ENCODE measurements at places on chromosomes 13 and 19. TPM values are rescaled to one million over a fixed set of nuclear protein-coding genes. Genes with fewer than 3 reads are reported as not detected.

GRCh38 chr13:25241007-25241406 is 46.3 kb downstream of the MTMR6 start:
- no peaks in the 10 kb centered on the region for H3K27me3 ChIP-seq
- no peak for DNase-seq
- H3K4me3 ChIP-seq = no peak overlapping the region

GRCh38 chr19:402786-403185 is 6.2 kb downstream of the C2CD4C start:
- H3K27ac ChIP-seq = no peak overlapping the region
- H3K4me1 ChIP-seq = peaks cover 13% of the 10 kb centered on the region
- no peak overlapping the region for H3K4me3 ChIP-seq
- no peak for DNase-seq
- H3K27me3 ChIP-seq = peaks cover 5% of the 10 kb centered on the region

DNA sequence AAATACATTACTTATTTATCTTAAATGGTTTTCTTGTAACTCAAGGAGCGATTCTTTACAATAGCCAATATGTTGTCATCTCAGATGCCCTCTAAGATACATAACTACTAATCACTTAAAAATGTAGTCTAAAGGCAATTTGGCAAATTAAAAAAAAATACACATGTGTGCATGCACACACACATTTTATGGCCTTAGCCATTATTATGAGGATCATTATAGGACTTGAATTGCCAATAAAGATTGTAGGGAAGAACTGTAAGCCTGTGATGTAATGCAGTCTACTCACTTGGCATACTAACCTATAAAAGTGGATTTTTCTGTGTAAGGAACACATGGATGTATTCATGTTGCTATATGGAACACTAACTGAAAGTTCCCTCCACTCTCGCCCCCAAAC is 274.3 kb downstream of the SHISA2 start:
- DNase-seq = no peak

DNA sequence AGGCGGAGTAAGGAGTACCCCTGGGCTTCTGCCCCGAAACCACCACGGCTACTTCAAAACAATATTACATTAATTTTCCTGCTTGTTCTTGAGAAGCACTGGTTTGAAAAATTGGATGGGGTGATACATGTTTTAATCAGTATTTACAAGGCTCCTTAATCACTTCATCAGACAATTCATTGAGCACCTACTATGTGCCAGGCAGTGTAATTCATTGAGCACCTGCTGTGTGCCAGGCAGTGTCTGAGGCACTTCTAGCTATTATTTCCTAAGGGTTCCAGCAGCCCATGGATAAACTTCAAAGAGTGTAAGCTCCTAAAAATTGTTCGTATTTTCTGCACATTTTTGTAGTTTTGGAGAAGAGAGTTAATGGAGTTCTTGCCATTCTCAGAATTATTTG is 1.6 kb upstream of the GAS6 start:
- no peaks in the 10 kb centered on the region for H3K36me3 ChIP-seq
- H3K4me1 ChIP-seq = peaks cover 33% of the 10 kb centered on the region
- no peak overlapping the region for H3K27ac ChIP-seq
- DNase-seq = no peak
- H3K27me3 ChIP-seq = no peaks in the 10 kb centered on the region

DNA sequence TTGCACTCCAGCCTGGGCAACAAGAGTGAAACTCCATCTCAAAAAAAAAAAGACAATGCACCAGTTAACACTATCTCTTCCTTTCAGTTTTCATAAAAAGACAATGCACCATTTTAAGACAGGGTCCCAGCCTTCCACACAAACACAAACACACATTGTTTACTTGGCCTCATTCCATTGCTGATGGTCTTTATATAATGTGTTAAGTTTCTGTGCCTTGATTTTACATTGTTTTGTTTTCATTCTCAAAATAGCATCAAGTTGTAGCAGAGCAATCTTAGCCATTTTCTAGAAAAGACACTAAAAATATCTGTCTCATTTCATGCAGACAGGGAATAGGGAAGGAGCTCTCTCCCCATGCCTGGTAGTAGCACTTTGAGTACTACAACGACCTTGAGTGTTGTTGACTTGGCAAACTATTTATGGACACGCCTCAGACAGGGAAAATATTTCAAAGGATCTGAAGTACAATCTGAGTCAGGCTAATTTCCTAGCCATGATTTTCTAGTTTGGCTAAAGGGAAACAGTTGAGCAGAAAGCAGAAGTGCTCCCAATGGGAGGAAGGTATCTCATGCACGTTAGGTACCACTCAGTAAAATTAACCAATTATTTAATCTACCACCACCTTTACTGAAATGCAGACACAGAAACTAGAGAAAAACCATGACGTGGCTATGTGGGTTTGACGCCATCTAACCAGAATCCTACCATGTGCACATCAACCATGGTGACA is 120.6 kb downstream of the ABCC4 start:
- no peaks in the 10 kb centered on the region for H3K36me3 ChIP-seq
- H3K4me1 ChIP-seq = peaks cover 15% of the 10 kb centered on the region
- no peaks in the 10 kb centered on the region for H3K27me3 ChIP-seq
- no peak overlapping the region for H3K4me3 ChIP-seq

GRCh38 chr13:19605161-19605955 is 28.1 kb upstream of the MPHOSPH8 start:
- H3K4me1 ChIP-seq = peaks cover 14% of the 10 kb centered on the region
- no peak for DNase-seq
- no peaks in the 10 kb centered on the region for H3K27me3 ChIP-seq
- H3K4me3 ChIP-seq = no peak overlapping the region
- no peaks in the 10 kb centered on the region for H3K36me3 ChIP-seq
- H3K27ac ChIP-seq = no peak overlapping the region

- peak overlapping the region; percentile 53 for H3K27ac ChIP-seq
- DNase-seq = no peak
- H3K27me3 ChIP-seq = no peaks in the 10 kb centered on the region
- peaks cover 9% of the 10 kb centered on the region for H3K4me1 ChIP-seq
- H3K4me3 ChIP-seq = peak overlapping the region; percentile 87
- no peaks in the 10 kb centered on the region for H3K36me3 ChIP-seq
Measured at GRCh38 chr19:50510700-50511068, 307 bp downstream of the JOSD2 start.

DNA sequence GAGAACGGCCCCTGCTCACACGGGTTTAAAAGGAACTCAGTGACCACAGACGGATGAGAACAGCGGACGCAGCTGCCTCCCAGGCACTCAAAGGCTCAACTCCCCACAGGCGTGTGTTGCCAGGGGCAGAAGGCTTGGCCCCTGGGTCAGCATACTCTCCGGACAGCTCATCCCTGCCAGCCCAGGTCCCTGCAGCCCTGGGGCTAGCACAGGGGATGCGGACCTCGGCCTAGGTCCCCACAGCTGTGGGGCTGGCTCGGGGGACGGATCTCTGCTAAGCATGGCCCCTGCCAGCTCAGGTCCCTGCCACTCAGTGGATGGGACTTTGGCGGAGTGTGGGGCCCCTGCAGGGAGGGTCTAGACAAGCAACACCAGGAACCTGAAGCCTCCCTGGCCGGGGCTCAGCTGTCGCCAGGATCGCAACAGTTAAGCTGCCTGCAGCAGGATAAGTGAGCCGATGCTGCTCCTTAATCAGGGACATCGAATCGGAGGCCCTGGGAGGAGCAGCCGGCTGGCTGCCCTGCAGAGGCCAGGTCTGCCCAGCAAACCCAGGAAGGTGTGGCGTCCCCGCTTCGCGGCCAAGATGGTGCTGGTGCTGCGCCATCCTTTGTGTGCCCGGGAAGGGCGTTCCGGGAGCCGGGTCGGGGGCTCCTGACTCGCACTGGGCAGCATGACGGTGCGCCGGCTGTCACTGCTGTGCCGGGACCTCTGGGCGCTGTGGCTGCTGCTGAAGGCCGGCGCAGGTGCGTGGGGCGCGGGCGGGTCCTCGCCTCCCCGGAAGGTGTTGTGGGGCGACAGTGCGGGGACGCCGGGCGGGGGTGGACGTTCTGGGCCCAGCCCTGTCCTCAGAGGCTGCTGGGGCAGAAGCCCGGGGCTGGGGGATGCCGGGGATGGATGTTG is 32.5 kb downstream of the MCF2L start:
- H3K27ac ChIP-seq = peak overlapping the region; percentile 9
- no peak overlapping the region for H3K4me3 ChIP-seq
- DNase-seq = peak; percentile 80
- H3K27me3 ChIP-seq = no peaks in the 10 kb centered on the region

DNA sequence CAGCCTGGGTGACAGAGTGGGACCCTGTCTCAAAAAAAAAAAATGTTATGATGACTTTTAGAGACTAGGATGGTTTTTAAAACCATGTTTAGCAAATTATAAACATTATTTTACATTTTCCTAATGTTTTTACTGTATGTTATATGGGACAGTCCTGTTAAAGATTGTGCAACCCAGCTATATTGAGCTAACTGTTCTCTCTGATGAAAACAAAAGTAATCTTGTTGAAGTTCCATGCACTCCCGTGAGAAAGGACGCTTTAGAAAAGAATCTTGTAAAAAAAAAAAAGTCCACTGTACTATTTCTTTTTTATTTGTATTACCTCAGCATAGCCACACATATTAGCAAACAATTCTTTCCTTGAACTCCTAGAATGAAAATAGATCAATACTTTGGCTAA is 451.2 kb downstream of the DCT start:
- H3K4me3 ChIP-seq = no peak overlapping the region
- H3K4me1 ChIP-seq = no peaks in the 10 kb centered on the region
- no peak for DNase-seq

- no peak overlapping the region for H3K4me3 ChIP-seq
- H3K4me1 ChIP-seq = no peaks in the 10 kb centered on the region
- no peaks in the 10 kb centered on the region for H3K27me3 ChIP-seq
Measured at GRCh38 chr13:27942972-27943371, 23.2 kb downstream of the PDX1 start.

- peaks cover 40% of the 10 kb centered on the region for H3K4me1 ChIP-seq
- no peaks in the 10 kb centered on the region for H3K27me3 ChIP-seq
- H3K4me3 ChIP-seq = no peak overlapping the region
- H3K27ac ChIP-seq = no peak overlapping the region
- H3K36me3 ChIP-seq = no peaks in the 10 kb centered on the region
Measured at GRCh38 chr19:44951179-44952159, 3.7 kb upstream of the CLPTM1 start.

GRCh38 chr13:98571955-98572662 is 4.8 kb downstream of the STK24 start:
- no peaks in the 10 kb centered on the region for H3K27me3 ChIP-seq
- peaks cover 65% of the 10 kb centered on the region for H3K4me1 ChIP-seq
- H3K27ac ChIP-seq = peak overlapping the region; percentile 35

GRCh38 chr19:15173746-15174404 is 26.9 kb downstream of the NOTCH3 start:
- H3K27ac ChIP-seq = no peak overlapping the region
- no peak overlapping the region for H3K4me3 ChIP-seq
- H3K4me1 ChIP-seq = peaks cover 9% of the 10 kb centered on the region

- H3K36me3 ChIP-seq = peaks cover 20% of the 10 kb centered on the region
- H3K27ac ChIP-seq = no peak overlapping the region
- H3K4me1 ChIP-seq = peaks cover 53% of the 10 kb centered on the region
- H3K4me3 ChIP-seq = no peak overlapping the region
Measured at GRCh38 chr19:2038284-2039088, 12.6 kb downstream of the MKNK2 start.

DNA sequence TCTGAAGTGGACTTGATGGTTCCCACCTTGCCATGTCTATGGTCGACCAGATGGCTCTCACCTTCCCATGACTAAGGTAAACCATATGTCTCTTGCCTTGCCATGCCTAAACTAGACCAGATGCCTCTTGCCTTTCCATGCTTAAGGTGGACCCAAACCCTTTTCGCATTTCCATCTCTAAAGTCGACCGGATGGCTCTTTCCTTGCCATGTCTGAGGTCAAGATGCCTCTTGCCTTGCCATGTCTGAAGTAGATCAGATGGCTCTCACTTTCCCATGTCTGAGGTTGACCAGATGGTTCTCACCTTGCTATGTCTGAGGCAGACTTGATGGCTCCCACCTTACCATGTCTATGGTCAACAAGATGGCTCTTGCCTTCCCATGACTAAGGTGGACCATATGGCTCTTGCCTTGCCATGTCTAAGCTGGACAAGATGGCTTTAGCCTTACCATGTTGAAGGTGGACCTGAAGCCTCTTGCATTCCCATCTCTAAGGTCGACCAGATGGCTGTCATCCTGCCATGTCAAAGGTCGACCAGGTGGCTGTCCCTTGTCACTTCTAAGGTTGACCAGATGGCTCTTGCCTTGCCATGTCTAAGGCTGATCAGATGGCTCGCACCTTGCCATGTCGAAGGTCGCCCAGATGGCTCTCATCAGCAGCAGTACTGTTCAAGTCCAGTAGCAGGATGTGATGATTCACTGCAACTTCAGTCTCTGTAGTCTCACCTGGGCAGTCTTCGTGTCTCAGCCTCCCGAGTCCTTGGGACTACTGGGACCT is 1439.4 kb downstream of the UQCRFS1 start:
- H3K36me3 ChIP-seq = no peaks in the 10 kb centered on the region
- no peaks in the 10 kb centered on the region for H3K27me3 ChIP-seq
- no peak overlapping the region for H3K4me3 ChIP-seq
- no peak for DNase-seq
- H3K27ac ChIP-seq = no peak overlapping the region
- no peaks in the 10 kb centered on the region for H3K4me1 ChIP-seq

GRCh38 chr19:5170329-5170745 is 170.3 kb downstream of the PTPRS start:
- H3K36me3 ChIP-seq = no peaks in the 10 kb centered on the region
- H3K27me3 ChIP-seq = no peaks in the 10 kb centered on the region
- H3K4me1 ChIP-seq = peaks cover 15% of the 10 kb centered on the region
- no peak overlapping the region for H3K4me3 ChIP-seq
- no peak overlapping the region for H3K27ac ChIP-seq

- peaks cover 4% of the 10 kb centered on the region for H3K4me1 ChIP-seq
- no peaks in the 10 kb centered on the region for H3K36me3 ChIP-seq
- no peak for DNase-seq
- no peak overlapping the region for H3K4me3 ChIP-seq
- no peaks in the 10 kb centered on the region for H3K27me3 ChIP-seq
Measured at GRCh38 chr13:60620611-60621395, 223.8 kb downstream of the TDRD3 start.

- H3K27me3 ChIP-seq = no peaks in the 10 kb centered on the region
- H3K4me3 ChIP-seq = no peak overlapping the region
Measured at GRCh38 chr19:10552510-10553053, 8.9 kb downstream of the ATG4D start.

Gene ZNF223
- 4.6 TPM for total RNA-seq

Gene SLC25A41
- total RNA-seq = not detected

Gene CNFN
- not detected for total RNA-seq

Gene LENG9
- 25.7 TPM for total RNA-seq

Gene NLRP12
- not detected for total RNA-seq

Gene IFNL1
- not detected for total RNA-seq

Data from body of pancreas (tissue), 4 donors.